ENCODE measurements at places on chromosomes 2 and 18.

DNA sequence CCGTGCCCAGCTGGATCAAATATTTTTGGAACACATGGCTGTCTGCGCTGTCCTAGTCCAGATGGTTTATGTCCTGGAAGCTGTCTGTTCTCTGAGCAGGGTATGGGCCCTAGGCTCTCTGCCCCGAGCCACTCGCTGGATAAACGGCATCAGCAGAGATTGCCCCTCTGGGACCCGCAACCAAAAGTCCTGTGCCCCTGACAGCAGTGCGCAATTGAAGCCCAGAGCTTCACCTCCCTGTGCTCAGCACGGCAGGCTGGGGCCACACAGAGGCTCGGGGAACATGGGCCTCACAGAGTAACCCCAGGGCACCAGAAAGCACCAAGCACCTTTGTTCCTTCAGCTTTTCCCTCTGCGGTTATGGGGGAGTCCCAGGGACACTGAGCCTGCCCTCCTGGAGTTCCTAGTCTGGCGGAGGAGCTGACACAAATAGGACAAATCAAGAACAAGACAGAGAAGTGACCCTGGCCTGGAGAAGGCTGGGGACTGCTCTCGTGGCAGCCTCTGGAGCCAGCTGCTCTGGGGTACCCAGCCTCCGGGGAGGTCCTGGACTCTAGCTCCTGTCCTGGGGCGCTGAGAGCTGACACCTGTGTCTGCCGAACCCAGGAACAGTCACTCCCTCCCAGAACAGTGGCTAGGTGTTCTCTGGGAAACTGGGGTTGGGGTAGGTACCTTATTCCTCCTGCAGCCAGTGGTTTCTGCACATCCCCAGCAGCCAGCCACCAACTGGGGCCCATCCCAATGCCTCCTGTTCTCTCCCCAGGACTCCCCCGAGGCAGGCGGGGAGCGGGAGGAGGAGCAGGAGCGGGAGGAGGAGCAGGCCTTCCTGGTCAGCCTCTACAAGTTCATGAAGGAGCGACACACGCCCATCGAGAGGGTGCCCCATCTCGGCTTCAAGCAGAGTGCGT is 12.3 kb downstream of the ARID5A start:
- DNase-seq: no peak

GRCh38 chr2:33288011-33288410 is 188.4 kb upstream of the RASGRP3 start:
- no peak for DNase-seq

DNA sequence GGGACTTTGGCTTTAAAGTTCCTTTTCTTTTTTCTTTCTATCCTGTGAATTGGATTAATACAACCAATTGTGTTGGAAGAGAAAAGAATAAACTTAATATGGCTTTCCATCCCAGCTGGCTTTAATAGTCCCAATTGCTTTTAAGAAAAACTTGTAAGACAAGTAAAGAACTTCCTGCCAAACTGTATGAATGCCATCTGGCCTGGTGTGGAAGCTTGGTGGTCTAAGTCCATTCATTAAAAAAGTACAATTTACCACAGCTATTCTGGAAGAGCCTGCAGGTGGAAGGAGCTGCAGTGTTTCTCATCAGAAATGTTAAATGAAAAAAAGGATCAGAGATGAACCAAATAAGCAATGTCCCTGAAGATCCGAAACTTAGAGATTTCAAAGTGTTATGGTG is 103.9 kb downstream of the KLHL14 start:
- DNase-seq: no peak

DNA sequence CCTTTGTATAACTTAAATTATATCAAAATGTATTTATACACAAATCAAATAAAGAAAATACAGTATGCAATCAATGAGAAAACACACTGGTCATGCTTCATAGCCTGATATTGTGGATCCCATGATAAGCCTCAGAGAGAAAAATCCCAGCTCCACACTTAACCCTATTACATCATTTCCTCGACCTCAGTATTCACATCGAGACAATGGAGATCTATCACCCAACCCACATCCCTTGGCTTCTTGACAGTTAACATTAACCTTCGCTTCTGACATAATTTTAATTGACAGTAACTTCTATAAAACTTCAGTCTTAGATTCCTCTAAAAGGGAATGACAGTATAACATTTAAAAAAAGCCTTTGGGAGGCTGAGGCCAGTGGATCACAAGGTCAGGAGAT is 11.6 kb downstream of the TMX3 start:
- DNase-seq: no peak

DNA sequence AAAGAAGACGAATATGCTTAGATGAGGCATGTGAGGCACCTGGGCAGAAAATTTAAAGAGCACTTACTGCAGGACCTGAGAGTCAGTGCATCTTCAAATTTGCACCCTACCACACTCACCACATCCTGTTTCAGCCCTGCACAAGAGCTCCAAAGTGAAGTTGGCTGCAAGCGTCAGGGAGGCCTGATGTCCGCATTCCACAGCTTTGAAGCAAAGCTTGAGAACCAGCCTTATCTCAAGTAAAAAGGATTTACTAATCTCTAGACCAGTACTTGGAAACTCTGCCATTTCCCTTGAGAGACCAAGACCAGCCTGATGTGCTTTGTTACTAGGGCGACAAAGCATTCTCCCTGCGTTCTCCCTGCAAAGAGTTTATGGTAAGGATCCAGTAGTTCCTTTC is 3.4 kb upstream of the ASNSD1 start:
- peak; percentile 28 for DNase-seq

DNA sequence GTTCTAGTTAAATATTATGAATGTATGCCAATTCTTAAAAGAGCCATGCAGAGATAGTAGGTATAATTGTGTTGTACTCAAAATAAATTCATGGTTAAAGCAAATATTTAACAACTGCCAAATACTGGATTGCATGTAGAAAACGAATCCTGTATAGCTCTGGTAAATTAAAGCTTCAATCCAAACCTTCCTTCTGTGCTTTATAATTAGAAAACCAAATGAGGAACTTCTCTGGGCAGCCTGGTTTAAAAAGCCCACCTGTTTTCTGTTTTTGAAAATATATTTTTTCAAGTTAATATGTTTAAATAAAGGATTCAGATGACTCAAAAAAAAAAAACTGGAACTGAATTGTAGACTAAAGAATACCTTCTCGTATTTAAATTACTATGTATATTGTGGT is 48.3 kb upstream of the ITGA4 start:
- no peak for DNase-seq

DNA sequence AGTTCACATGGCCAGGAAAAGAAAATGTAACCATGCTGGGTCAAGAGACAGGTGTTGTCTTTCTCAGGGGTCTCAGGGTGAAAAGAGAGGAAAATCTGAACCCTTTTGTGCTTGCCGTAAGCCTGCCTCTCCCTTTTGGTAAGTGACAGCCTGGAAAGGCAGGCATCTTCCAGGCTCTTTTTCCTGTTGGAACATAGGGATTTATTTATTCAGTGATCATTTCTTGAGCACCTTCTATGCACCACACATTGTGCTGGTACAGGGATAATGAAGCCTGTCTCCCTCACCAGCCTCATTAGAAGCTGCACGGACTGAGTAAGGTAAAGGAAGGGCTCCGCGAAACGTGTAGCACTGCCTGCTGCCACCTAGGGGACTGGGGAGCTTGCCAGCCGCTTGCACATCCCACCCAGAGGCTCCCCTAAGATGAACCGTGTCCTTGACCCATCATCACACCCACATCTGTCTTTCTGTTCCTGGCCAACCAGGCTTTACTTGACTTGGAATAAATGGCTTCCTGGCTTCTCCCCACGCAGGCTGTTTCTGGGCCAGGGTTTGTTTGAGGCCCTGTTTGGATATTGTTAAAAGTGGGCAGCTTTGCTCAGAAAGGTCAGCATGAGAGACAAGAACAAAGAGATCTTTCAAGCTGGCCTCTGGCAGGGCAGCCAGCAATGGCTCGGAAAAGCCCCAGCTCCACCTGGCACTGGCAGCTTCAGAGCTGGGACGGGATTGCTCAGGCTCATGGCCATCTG is 73.3 kb upstream of the MCFD2 start:
- no peak for DNase-seq

GRCh38 chr18:59551902-59552635 is 145.2 kb downstream of the CCBE1 start:
- DNase-seq: no peak

- DNase-seq: no peak
These were observed 1.7 kb downstream of the MBOAT2 start for GRCh38 chr2:9001778-9002177.

GRCh38 chr2:188865681-188866080 is 108.5 kb upstream of the COL3A1 start:
- DNase-seq: no peak

GRCh38 chr2:133680343-133681049 is 112.2 kb upstream of the NCKAP5 start:
- DNase-seq: no peak

- DNase-seq: no peak
These were observed 55.1 kb upstream of the ZNF397 start for GRCh38 chr18:35185771-35186170.

GRCh38 chr2:224309176-224309575 is 92.7 kb downstream of the FAM124B start:
- no peak for DNase-seq

- no peak for DNase-seq
These were observed 923.6 kb downstream of the CCDC85A start for GRCh38 chr2:57107353-57107752.

GRCh38 chr2:32741575-32741974 is 113.7 kb downstream of the TTC27 start:
- no peak for DNase-seq

- DNase-seq: no peak
These were observed 15.2 kb downstream of the GKN2 start for GRCh38 chr2:68937346-68938055.

- no peak for DNase-seq
These were observed 403 bp downstream of the PNO1 start for GRCh38 chr2:68158134-68158447.

- no peak for DNase-seq
These were observed 781.3 kb upstream of the NRXN1 start for GRCh38 chr2:51813247-51813646.

DNA sequence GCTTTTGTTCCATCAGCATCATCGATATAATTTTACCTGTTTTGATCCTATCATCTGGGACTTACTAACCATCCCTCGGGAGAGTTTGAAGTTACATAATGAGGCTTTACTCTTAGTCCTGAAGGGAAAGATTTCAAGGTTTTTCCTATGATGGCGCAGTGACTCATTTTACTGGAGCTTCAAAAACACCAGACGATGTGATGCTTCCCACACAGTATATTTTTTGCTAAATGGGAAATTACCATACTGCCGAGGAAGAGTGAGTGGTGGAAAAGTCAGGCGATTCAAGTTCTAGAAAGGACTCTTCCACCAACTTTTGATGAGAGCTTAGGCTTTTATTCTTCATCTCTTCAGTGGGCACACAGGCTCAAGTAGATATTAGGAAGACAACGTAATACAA is 44.6 kb upstream of the GCG start:
- no peak for DNase-seq

GRCh38 chr2:217105733-217106649 is 246.1 kb upstream of the TNP1 start:
- no peak for DNase-seq

GRCh38 chr2:72898585-72898906 is 11.3 kb downstream of the SPR start:
- no peak for DNase-seq

GRCh38 chr2:45131587-45131986 is 122.3 kb upstream of the SIX2 start:
- no peak for DNase-seq

- DNase-seq: no peak
These were observed 67.0 kb downstream of the FEZ2 start for GRCh38 chr2:36530983-36531354.

DNA sequence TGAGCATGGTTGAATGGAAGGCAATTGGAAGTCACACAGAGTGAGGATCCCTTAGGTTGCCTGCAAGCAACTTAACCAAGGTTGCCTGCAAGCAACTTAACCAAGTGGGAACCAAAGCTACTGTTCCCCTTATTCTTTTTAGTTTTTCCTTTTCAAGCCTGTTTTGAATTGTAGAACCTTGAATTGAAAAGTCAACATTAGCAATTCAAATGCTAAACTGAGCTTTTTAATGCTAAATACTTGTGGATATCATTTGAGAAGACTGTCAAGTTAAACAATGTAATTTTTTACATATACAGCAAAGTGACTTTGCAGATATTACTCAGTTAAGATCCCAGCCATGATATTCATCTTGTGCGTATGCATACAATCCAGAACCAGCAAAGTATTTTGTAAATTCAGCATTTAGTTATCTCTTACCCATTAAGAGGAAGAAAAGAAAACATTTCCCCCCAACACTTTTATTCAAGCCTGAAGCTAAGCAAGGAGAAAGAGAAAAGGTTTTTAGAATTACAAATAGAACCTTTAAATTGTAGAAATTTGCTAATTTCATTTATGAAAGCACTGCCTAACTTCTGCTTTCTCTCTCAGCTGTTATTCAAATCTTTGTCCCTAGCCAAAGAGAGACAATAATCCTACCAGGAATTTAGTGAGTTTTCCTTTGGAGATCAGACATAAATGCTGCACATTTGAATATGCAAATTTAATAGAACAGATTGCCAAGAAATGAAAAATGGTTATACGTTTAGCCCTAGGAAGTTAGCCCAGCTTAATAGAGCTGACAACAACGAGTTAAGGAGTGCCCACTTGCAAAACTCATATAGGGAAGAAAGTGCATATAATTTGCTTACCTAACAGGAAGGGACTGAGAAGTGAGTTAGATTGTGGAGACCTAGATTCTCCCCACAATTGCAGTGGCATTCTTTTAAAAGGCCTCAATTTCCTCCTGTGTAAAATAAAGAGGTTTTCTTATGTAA is 643.2 kb upstream of the PIK3C3 start:
- no peak for DNase-seq

- DNase-seq: no peak
These were observed 49.1 kb upstream of the ZNF638 start for GRCh38 chr2:71282493-71282892.

GRCh38 chr18:9724797-9725585 is 16.9 kb downstream of the RAB31 start:
- DNase-seq: no peak

GRCh38 chr2:17328161-17328560 is 190.1 kb downstream of the RAD51AP2 start:
- DNase-seq: no peak

DNA sequence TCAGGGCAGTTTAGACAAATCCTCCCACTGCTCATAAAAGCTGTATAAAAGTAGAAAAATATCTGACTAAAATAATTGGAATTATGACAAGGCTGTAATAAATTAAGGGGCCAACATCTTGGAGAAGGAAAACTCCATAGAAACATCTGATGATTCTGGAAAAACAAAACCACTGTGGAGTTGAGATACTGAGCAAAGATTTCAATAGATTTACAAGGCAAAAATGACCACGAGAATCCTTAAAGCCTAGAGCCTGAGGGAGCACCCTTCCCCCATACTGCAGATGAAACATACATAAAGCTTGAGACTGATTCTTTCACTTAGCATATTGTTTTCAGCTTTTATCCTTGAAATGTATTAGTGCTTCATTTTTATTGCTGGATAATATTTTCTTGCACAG is 286.4 kb upstream of the MMADHC start:
- no peak for DNase-seq
